Caco-2 (cell line): ENCODE measurements at places on chromosomes 1 and 21. TPM values are rescaled to one million over a fixed set of nuclear protein-coding genes. Genes with fewer than 3 reads are reported as not detected.
A peak's percentile ranks its signal among the peaks of the same experiment; 100 is the strongest.

DNA sequence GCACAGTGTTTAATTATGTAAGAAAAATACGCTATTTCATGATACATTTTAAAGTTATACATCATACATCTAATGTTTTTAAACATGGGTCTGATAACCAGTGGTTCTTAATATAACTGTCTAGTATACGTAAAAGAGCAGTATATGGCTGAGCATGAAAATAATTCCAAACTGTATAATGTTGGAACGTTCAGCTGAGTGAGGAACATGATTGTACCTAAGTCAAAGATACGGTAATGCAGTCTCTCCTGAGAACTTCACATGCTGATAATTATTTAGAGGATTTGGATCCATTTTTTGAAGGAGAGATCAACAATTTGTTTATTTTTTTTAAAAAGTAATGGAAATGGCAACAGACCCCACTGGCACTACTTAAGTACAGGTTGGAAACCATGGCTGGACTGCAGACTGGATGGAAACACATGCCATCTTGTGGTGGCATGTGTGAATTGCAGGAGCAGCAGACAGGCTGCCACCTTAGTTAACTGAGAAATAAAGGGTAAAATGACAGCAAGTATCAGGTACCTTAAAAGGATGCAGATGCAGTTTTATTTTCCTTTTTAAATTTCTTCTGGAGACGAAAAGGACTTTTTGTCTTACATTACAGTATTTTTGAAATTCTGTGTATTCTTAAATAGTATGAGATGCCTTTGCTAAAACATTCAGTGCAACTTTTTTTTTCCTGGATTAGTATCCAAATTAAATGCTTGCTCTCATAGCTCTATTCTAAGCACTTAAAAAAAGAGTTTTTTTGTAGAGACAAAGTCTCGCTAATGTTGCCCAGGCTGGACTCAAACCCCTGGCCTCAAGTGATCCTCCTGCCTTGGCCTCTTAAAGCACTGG is 73.8 kb downstream of the MTR start:
- no peak for DNase-seq
- no peaks in the 10 kb centered on the region for H3K4me1 ChIP-seq
- no peak overlapping the region for H3K4me3 ChIP-seq
- H3K27me3 ChIP-seq: no peaks in the 10 kb centered on the region
- H3K27ac ChIP-seq: no peak overlapping the region

DNA sequence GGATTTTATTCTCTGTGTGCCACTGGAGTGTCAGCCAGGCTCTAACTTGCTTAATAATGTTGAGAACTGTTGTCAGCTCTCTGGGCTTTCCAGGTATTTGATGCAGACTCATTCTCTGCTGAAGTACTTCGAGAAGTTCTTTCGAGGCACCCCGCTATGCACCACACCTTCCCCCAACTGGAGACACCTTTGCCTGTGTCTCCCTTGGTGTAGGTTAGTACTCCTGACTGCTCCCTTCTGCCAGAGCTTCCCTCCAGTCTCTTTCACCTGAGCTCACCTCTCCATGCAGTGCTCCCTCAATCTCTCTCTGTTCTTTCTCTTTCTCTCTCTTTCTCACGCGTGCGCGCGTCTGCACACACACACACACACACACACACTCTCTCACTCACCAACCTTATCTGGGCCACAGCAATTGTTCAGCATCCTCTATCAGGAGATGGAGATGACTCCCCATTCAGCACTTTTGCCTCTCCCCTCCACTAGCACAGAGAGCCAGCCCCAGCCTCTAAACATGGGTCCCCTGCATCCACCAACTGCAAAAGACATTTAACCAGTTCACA is 14.0 kb upstream of the MGST3 start:
- H3K36me3 ChIP-seq: no peaks in the 10 kb centered on the region
- no peak overlapping the region for H3K27ac ChIP-seq
- no peak for DNase-seq
- no peaks in the 10 kb centered on the region for H3K4me1 ChIP-seq
- H3K27me3 ChIP-seq: no peaks in the 10 kb centered on the region

GRCh38 chr1:8015036-8015808 is 10.9 kb downstream of the ERRFI1 start:
- no peaks in the 10 kb centered on the region for H3K27me3 ChIP-seq
- no peak for DNase-seq

- DNase-seq: no peak
- H3K4me3 ChIP-seq: no peak overlapping the region
- H3K27ac ChIP-seq: peak overlapping the region; percentile 48
- peaks cover 13% of the 10 kb centered on the region; the same call in 1 of the 2 replicates for H3K4me1 ChIP-seq
- H3K36me3 ChIP-seq: no peaks in the 10 kb centered on the region
These were observed 127.3 kb upstream of the KIAA0040 start for GRCh38 chr1:175319912-175320230.

GRCh38 chr1:100073531-100073930 is 59.2 kb downstream of the SASS6 start:
- H3K4me1 ChIP-seq: no peaks in the 10 kb centered on the region
- no peaks in the 10 kb centered on the region for H3K36me3 ChIP-seq
- no peak overlapping the region for H3K4me3 ChIP-seq
- H3K27ac ChIP-seq: no peak overlapping the region
- H3K27me3 ChIP-seq: no peaks in the 10 kb centered on the region

DNA sequence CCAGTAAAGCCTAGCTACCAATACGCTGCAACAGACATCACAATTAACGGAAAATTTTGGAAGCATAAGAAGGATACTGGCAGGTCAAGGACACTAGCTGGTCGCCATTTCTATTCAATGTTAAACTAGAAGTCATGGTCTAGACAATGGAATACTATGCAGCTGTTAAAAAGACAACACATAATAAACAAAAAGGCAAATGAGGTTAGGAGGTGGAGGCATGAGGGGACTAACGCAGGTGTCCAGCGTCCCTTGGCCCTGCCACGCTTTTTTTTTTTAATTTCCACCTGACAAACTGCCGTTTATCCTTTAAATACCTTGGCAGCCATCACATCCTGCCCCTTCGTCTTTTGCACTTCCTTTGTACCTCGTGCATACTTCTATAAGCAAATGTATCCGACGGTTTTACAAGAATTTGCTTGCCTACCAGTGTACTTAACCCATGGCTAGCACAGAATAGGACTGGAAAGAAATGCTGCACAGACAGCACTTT is 698 bp upstream of the SLC22A15 start:
- H3K27ac ChIP-seq: no peak overlapping the region
- DNase-seq: no peak
- H3K4me3 ChIP-seq: peak overlapping the region; percentile 44
- no peaks in the 10 kb centered on the region for H3K4me1 ChIP-seq
- no peaks in the 10 kb centered on the region for H3K36me3 ChIP-seq
- no peaks in the 10 kb centered on the region for H3K27me3 ChIP-seq

Gene SPATA45
- not detected in 2 replicates for total RNA-seq

GRCh38 chr1:156703336-156703735 is 2.0 kb downstream of the CRABP2 start:
- no peak for DNase-seq
- H3K36me3 ChIP-seq: peaks cover 1% of the 10 kb centered on the region
- H3K4me1 ChIP-seq: peaks cover 7% of the 10 kb centered on the region

DNA sequence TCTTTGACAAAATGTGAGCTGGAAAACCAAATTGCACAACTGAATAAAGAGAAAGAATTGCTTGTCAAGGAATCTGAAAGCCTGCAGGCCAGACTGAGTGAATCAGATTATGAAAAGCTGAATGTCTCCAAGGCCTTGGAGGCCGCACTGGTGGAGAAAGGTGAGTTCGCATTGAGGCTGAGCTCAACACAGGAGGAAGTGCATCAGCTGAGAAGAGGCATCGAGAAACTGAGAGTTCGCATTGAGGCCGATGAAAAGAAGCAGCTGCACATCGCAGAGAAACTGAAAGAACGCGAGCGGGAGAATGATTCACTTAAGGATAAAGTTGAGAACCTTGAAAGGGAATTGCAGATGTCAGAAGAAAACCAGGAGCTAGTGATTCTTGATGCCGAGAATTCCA is 42.7 kb downstream of the CENPF start:
- H3K4me1 ChIP-seq: no peaks in the 10 kb centered on the region
- no peak overlapping the region for H3K27ac ChIP-seq
- no peaks in the 10 kb centered on the region for H3K27me3 ChIP-seq
- peaks cover 3% of the 10 kb centered on the region for H3K36me3 ChIP-seq
- H3K4me3 ChIP-seq: no peak overlapping the region
- DNase-seq: no peak

- H3K27me3 ChIP-seq: no peaks in the 10 kb centered on the region
- no peak overlapping the region for H3K4me3 ChIP-seq
- peaks cover 14% of the 10 kb centered on the region for H3K4me1 ChIP-seq
These were observed 73.7 kb upstream of the RAB4A start for GRCh38 chr1:229197265-229197585.

Gene TMEM240
- total RNA-seq: 1.0 and 1.2 TPM in 2 replicates

DNA sequence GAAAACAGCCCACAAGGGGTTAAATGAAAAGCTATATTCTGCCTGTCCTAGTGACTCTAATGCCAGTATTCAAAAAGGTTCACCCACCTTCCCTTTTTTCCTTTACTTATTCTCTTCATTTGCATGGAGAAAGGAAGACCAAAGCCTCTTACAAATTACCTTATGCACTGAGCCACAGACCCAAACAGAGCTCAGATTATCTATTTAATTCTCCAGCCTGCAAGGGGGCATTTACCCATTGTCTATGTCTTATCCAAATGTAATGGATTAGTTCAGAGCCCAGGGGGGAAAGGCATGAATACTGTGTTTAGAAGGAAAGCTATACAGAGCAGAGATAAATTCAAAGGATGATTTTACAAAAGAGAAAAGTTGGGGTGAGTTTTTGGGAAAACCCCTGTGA is 388.5 kb downstream of the OMA1 start:
- H3K27me3 ChIP-seq: no peaks in the 10 kb centered on the region
- H3K4me1 ChIP-seq: no peaks in the 10 kb centered on the region
- H3K36me3 ChIP-seq: no peaks in the 10 kb centered on the region

Gene NR5A2
- total RNA-seq: 6.5 and 9.1 TPM in 2 replicates

Gene GUCA2A
- 24.1 and 28.8 TPM in 2 replicates for total RNA-seq

- no peak overlapping the region for H3K27ac ChIP-seq
- no peaks in the 10 kb centered on the region for H3K36me3 ChIP-seq
- no peaks in the 10 kb centered on the region for H3K27me3 ChIP-seq
- H3K4me3 ChIP-seq: no peak overlapping the region
- H3K4me1 ChIP-seq: no peaks in the 10 kb centered on the region; the same call in 1 of the 2 replicates
These were observed 29.8 kb downstream of the GPA33 start for GRCh38 chr1:167060141-167061072.

Gene GSTM1
- total RNA-seq: not detected in 2 replicates

DNA sequence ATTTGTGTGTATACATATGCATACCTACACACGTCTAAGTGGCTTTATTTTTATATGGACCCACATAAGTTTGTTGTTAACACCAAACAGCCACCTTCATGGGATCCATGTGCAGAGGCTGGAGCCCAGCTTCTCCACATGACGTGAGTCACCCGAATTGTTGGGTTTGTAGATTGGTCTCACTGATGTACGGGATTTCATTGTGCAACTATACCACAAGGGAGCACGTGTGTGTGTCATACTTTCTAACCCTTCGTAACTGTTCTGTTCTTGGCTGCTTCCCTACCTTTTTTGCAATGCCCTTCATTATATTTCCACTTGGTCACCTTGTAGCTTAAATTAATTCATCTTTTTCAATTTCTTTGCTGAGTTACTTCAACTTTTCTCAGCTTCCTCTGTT is 21.0 kb downstream of the SPRTN start:
- H3K36me3 ChIP-seq: no peaks in the 10 kb centered on the region
- no peak for DNase-seq
- H3K4me3 ChIP-seq: no peak overlapping the region
- no peak overlapping the region for H3K27ac ChIP-seq
- H3K4me1 ChIP-seq: no peaks in the 10 kb centered on the region
- H3K27me3 ChIP-seq: no peaks in the 10 kb centered on the region

DNA sequence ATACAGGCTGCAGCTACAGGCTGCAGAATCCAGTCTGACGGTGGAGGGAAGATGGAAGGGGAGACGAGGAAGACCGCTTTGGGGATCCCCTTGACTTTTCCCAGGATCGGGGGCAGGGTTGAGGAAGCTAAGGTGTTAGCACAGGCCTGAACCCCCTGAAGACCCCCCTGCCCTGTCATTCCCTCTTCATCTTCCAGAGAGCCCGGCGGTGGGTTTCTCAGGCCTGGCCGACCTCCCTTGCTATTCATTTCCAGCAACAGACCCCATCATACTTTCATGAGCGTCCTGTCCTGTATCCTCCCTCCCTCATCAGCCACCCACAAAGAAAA is 112.0 kb downstream of the PGBD5 start:
- H3K36me3 ChIP-seq: no peaks in the 10 kb centered on the region
- H3K4me3 ChIP-seq: no peak overlapping the region
- no peaks in the 10 kb centered on the region for H3K4me1 ChIP-seq
- no peaks in the 10 kb centered on the region for H3K27me3 ChIP-seq

- no peaks in the 10 kb centered on the region for H3K27me3 ChIP-seq
- H3K4me3 ChIP-seq: no peak overlapping the region
- no peaks in the 10 kb centered on the region; the same call in 1 of the 2 replicates for H3K4me1 ChIP-seq
- H3K36me3 ChIP-seq: no peaks in the 10 kb centered on the region
- DNase-seq: no peak
These were observed 35.1 kb upstream of the DISC1 start for GRCh38 chr1:231591466-231591865.

DNA sequence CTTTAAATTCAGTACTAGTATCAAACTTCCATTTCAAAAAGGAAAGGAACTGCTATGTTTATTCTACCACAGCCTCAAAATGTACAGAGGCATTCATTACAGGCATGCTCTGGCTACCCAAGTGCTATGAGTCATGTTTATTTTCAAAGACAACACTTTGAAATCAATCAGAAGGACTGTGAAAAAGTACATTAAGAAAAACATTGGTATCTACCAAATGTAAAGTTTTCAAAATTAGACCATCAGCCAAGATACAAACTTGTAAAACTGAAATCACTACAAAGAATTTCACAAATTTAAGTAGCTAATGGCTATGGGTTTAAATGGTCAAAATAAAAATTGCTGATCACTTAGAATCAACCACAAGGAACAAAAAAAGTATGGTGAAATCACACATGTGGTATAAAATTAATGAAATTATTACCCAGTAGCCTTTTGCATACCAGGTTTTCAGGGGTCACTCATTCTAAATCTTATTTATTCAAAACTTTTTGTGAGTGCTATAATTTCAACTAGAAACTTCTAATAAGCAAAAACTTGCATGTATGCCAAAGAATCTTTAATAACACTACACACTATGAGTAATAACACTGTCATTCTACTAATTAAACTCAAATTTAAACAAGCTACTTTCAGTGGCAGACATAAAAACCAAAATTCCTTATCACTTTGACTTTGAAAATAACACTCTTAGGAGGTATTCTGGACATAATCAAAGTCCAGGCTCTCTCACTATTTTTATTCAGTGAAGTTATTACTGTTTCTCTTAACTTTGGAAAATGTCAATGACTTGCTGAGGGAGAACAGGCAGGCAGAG is 49.2 kb downstream of the ENAH start:
- DNase-seq: no peak
- no peak overlapping the region for H3K27ac ChIP-seq
- peaks cover 28% of the 10 kb centered on the region for H3K4me1 ChIP-seq
- H3K36me3 ChIP-seq: no peaks in the 10 kb centered on the region

GRCh38 chr1:212241501-212241900 is 43.7 kb upstream of the PPP2R5A start:
- peaks cover 24% of the 10 kb centered on the region for H3K4me1 ChIP-seq
- no peaks in the 10 kb centered on the region for H3K27me3 ChIP-seq
- no peak overlapping the region for H3K4me3 ChIP-seq
- DNase-seq: no peak
- no peak overlapping the region for H3K27ac ChIP-seq
